ENCODE measurements at places on chromosomes 5 and 9.
A peak's percentile ranks its signal among the peaks of the same experiment; 100 is the strongest.

- no peak for DNase-seq
Observed at GRCh38 chr5:131649161-131649560, 14.1 kb upstream of the RAPGEF6 start.

DNA sequence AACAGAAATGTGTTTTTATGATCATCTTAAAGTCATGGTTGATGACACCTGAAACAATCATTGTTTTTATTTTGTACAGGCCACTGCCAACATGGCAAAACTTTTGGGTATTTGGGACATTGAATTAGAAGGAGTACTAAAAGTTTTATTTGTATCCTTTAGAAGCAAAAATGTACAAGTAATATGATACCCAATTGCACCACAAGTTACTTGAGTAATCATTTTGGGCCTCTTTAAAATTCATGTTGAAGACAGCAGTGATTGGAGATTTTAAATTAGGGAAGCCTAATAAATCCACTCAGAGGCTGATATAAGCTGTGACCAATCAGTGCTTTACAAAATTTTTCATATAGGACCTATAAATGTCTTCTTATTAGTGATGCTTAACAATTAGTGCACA, 212.9 kb downstream of the MARCHF11 start:
- DNase-seq: no peak

DNA sequence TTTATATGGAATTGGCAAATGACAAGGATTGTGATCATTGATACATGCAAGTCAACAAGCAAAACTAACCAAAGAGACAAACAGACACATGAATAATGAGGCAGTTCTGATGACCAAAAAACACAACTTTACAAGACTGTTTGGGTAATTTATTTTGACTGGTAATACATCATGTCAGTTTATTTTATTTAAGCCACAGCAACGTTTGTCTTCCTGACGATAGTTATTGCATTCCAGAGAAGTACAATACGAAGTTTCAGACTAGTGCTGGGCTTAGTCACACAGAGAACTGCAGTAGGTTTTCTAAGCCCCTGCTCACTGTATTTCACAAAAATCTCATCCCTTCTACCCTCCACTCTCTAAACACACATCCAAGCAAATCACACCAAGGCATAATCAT, 514.2 kb downstream of the RAB3C start:
- DNase-seq: no peak

- no peak for DNase-seq
Observed at GRCh38 chr5:104295991-104296390, 733.4 kb upstream of the NUDT12 start.

DNA sequence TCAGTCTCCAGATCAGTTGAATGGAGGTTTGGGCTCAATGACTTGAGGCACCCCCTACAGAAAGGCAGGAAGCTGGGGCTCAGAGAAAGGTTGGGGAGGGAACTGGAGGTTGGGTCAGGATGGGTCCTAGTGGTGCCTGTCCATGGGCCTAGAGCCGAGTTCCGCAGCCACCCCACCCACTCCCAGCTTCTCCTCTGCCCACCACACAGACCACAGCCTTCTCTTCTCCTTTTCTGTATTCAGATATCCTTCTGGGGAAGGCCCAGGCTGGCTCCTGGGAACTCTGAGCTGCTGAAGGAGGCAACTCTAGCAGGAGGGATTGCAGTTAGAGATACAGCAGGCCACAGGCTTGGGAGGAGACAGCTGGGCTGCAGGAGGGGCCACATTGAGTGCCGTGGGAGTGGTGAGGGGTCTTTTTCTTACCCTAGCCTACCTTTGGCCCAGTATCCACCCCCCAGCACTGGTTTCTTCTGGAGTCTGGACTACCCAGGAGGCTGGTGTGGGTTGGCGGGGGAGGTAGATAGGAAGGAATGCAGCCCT, 15.4 kb upstream of the PTGS1 start:
- no peak for DNase-seq

DNA sequence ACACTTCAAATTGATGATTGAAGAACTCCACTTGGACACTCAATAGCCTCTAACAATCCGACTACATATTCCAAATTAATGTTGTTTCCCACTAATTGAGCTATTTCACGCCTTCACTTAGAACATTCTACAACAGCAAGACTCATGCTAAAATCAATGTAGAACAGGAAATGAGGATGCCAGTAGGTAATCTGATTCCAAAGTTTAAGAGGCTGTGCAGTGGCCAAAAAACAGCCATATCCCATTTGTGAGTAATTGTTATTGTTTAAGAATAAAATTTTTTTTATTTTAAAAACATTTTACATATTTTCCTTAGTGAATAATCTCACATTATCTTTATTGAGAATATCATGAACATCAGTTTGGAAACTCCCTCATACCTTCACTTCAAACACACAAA, 35.7 kb upstream of the GHR start:
- DNase-seq: no peak

GRCh38 chr5:81553567-81554212, 159.8 kb upstream of the ACOT12 start:
- no peak for DNase-seq

- DNase-seq: peak; percentile 52
Observed at GRCh38 chr5:80191991-80192398, 63.9 kb downstream of the SERINC5 start.

DNA sequence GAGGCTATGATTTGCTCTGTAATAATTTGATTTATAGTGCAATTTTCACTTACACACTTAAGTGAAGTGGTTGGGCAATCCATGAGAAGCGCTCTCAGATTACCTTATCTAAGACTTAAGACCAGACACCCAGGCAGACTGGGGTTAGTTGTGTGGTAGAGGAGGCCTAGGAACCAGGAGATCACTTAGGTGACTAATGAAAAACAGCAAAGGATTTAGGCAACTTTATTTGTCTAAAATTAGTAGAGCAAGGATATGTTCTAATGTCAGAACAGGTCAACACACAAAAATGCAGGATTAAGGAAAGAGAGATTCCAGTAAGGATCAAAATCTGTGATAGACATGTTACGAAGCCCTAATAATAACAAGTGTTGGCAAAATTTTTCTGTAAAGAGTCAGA, 913.8 kb downstream of the TLE1 start:
- DNase-seq: no peak

DNA sequence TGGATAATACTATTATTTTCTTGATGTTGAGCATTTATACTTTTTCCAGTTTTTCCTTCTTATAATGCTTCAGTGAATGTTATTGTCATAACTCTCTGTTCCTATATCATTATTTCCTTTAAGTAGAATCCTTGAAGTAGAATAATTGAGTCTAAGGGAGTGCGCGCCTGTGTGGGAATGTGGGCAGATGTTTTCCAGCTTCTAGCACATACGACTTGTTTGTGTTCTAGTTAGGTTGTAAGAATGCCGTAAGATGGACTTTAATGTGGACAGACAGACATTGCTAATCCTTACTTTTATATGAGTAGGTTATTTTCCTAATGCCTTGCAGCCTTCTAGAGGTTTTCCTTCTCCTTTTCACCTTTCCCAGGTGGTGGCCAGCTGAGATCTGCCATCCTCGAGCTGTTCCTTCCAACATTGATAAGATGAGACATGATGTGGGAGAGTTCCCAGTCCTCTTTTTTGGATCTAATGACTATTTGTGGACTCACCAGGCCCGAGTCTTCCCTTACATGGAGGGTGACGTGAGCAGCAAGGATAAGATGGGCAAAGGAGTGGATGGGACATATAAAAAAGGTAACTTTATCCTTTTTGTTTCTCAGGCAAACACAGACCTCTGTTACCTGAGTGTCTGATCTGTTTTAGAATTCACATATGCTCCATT, 34.2 kb downstream of the RAB24 start:
- no peak for DNase-seq

DNA sequence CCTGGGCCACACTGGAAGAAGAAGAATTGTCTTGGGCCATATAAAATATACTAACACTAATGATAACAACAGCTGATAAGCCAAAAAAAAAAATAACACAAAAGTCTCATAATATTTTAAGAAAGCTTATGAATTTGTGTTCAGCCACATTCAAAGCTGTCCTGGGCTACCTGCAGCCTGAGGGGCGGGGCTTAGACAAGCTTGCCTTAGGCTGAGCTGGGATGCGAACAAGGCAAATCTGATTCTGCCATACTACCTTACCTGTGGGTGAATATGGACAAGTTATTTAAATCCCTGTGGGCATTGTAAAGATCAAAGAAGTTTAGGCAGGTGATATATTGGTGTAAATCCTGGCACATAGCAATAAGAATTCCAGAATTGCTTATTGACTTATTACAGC, 212.3 kb upstream of the ATP10B start:
- DNase-seq: no peak

GRCh38 chr9:133366435-133366834, 9.4 kb downstream of the SURF4 start:
- DNase-seq: no peak

GRCh38 chr9:87441251-87441650, 56.4 kb upstream of the DAPK1 start:
- no peak for DNase-seq

GRCh38 chr9:106146066-106146840, 451.9 kb downstream of the TMEM38B start:
- DNase-seq: no peak

GRCh38 chr9:61666310-61666709, 476.5 kb downstream of the SPATA31A7 start:
- DNase-seq: no peak

DNA sequence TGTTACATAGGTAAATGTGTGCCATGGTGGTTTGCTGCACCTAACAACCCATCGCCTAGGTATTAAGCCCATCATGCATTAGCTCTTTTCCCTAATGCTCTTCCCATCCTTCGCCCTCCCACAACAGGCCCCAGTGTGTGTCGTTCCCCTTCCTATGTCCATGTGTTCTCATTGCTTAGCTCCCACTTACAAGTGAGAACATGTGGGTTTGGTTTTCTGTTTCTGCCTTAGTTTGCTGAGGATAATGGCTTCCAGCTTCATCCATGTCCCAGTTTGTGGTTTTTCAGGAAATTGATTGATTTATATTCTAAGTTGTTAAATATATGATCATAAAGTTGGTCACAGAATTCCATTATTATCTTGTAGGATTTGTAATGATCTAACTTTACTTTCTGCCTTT, 85.3 kb upstream of the CAST start:
- no peak for DNase-seq

DNA sequence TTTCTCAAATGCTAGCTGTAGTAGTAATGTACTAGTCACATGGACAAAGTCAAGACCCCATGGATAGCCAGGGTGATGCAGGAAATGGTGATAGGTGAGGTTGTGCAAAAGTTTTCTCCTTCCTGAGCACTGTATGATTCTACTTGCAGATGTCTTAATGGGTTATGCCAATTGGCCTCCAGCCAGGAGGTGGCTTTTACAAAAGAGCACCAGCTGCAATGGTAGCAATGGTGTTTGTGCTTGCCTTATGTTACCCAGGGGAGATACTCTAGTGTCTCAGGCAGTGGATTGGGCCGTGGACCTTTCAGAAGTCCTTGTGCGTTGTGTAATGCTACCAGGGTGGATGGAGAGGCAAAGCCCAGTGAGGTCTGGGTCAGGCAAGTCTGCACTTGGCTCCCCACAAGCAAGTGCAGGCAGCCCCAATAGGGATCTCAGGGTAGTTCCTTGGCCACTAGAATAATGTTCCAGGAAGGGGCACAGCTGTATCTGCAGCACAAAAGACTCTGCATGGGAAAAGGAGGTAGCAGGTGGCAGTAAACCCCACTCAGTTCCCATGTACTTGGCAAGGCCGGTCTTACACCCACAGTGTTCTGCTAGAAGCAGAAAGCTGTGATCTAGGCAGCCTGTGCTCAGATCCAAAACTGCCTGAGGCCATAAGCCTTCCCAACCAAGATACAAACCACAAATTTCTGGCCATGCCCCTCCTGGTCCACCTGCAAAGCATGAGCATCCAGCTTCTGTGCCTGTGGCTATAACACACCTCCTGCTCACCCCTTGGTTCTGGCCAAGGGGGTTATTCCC, 46.4 kb upstream of the EDIL3 start:
- DNase-seq: no peak

DNA sequence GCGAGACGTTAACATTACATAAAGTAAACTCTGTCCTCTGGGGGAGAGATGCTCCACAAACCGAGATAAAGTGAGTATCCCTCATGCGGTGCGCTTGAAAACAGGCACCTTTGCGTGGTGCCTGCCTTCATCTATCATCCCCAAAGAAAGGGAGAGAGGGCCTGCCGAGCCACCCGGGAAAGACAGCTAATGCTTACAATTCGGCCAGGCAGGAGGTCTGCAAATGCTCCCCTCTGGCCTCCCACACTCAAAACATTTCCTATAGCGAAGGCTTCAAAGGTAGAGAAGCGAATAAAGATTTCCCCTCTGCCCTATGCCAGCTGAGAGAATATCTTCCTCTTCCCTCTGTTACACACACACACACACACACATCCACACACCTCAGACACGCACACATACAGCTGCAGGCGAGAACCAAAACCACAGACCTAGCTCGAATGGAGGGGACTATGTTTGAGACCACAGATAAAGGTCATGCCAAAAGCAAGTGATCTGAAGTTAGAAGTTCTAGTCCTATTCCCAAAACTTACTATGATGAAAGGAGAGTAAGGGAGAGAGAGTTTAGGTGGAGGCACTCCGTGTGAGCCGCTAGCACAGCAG, 132.8 kb downstream of the CRB2 start:
- DNase-seq: no peak
